ENCODE measurements at places on chromosomes 7 and 10. TPM values are rescaled to one million over a fixed set of nuclear protein-coding genes. Genes with fewer than 3 reads are reported as not detected.

The ADCY1 gene
- 0.03 TPM for total RNA-seq

The AKR1C1 gene
- 1.1 TPM for total RNA-seq

The AGR3 gene
- total RNA-seq: not detected

The CDHR1 gene
- 1.7 TPM for total RNA-seq

The HMX3 gene
- total RNA-seq: not detected

The CCNJ gene
- 5.2 TPM for total RNA-seq
